ENCODE measurements at places on chromosomes 12 and 14.

- DNase-seq, result no peak
Observed at GRCh38 chr14:28999656-29000055, 233.1 kb downstream of the FOXG1 start.

GRCh38 chr14:59582161-59582560 is 5.5 kb upstream of the CCDC175 start:
- no peak for DNase-seq

- DNase-seq, result no peak
Observed at GRCh38 chr14:50051106-50051505, 65.3 kb downstream of the VCPKMT start.

DNA sequence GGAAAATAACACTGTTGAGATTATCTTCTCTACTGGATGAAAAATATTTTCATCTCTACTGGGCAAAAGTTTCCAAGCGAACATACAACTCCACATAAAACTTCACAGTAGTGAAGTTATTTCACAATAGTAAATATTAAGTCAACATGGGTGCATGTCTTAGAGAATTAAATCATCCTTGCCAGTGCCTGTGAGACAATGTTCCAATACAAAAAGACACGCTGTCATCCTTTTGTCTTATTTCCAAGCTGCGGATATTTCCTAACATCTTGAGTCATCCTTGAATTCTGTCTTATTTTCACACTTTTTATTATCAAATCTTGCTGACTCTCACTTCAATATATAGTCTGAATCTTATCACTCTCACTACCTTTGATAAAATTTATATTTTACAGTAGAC is 142.9 kb upstream of the KITLG start:
- no peak for DNase-seq

- no peak for DNase-seq
Observed at GRCh38 chr12:106269150-106269771, 21.4 kb upstream of the CKAP4 start.

DNA sequence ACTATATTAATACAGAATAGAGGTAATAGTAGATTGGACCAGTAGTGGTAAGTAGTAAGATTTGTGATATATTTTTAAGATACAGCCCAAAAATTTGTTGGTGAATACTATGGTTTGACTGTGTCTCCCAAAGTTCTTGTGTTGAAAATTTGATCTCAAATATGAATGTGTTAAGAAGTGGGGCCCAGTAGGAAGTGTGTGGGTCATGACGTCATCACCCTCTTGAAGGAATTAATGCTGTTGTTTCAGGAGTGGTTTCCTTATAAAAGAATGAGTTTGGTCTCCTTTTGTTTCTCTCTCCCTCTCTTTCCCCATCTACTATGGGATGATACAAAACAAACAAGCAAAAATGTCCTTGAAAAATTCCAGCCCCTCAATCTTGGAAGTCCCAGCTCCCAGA is 16.3 kb downstream of the LUM start:
- no peak for DNase-seq

GRCh38 chr12:116692605-116693004 is 45.3 kb downstream of the SPRING1 start:
- no peak for DNase-seq

DNA sequence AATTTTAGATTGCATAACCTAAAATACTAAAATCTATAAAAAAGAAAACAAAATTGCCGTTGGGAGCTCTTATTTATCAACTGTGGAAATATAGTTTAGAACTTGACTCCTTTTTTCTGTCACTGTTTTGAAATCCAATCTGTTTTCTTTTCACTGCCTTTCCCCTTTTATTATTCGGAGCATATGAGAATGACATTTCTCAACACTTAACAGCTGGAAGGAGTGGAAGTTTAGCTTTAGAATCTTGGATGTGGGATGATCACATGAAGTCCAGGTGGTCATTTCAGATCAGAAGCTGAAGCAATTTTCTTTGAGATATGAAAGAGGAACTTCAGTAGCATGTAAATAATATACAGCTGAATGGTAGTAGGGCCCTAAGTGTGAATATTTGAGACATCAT is 16.7 kb downstream of the TRHDE start:
- DNase-seq, result no peak

DNA sequence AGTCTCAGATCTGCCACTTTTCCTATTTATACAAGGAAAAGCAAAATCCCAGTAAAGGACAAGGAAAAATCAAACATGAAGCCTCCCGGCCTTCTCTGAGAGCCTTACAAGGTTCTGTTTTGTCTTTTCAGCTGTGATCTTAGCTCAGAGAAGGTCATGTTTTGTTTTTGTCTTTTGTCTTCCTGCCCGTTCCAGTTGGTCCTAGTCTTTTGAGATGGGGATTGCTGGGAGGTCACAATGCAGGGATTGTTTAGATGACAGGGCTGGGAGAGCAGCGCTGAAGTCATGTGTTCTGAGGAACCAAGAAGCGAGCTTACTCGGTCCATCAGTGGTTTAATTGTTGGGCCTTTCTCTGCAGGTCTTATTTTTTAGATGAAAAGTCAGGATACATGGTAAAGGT is 6.0 kb downstream of the PLEKHH1 start:
- peak; percentile 46 for DNase-seq

All from GM23338 (cell line).